Lung (tissue), 17 donors: ENCODE measurements at places on chromosomes 1 and 21. TPM values are rescaled to one million over a fixed set of nuclear protein-coding genes. Genes with fewer than 3 reads are reported as not detected.

Gene SDC3
- total RNA-seq, result 41.8 TPM

Gene PADI4
- total RNA-seq, result 16.0 TPM

Gene IRF6
- total RNA-seq, result 29.2 TPM

Gene PADI2
- total RNA-seq, result 2.1 TPM

Gene C1orf21
- 59.9 TPM for total RNA-seq

Gene SPRR2E
- not detected for total RNA-seq

Gene S100A14
- 150 TPM for total RNA-seq

Gene LIN28A
- total RNA-seq, result not detected

Gene MRPS15
- total RNA-seq, result 30.7 TPM

- no peak overlapping the region for H3K4me3 ChIP-seq
- no peaks in the 10 kb centered on the region for H3K27me3 ChIP-seq
- peak; percentile 67 for DNase-seq
- no peaks in the 10 kb centered on the region for H3K36me3 ChIP-seq
These were observed 200.8 kb downstream of the RHOU start for GRCh38 chr1:228935855-228936727.

GRCh38 chr1:209218981-209219380, 364.5 kb upstream of the CAMK1G start:
- no peak overlapping the region for H3K27ac ChIP-seq
- no peaks in the 10 kb centered on the region for H3K36me3 ChIP-seq
- peaks cover 15% of the 10 kb centered on the region for H3K4me1 ChIP-seq

GRCh38 chr1:230270185-230270558, 156.0 kb downstream of the PGBD5 start:
- H3K4me3 ChIP-seq, result no peak overlapping the region
- DNase-seq, result no peak
- H3K36me3 ChIP-seq, result peaks cover 3% of the 10 kb centered on the region

DNA sequence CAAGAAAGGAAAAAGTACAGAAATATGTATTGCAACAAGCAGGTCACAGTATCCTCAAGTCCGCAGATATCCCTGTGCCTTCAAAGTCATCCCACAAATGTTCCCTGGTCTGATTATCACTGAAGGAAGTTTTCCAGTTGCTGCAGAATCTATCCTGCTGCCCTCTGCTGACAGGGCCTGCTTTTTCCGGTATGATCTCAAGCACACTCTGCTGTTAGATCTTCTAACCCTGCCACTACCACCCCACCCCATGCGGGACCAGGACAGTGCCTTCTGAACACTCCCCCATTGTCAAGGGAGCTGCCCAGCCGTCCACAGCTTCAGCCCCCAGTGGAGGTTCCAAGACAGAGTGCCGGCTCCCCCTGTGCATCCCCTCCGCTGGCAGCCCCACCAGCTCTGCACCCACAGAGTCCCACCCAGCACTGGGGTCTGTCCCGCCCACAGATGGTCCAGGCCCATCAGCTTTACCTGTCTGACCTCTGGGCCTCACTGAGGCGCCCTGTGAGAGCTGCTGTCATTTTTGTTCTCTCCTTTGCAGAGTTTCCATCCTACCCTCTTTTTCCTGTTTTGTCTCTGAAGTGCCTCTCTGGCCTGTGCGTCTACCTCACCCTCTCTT, 27.9 kb downstream of the FAM163A start:
- no peaks in the 10 kb centered on the region for H3K4me1 ChIP-seq
- no peaks in the 10 kb centered on the region for H3K36me3 ChIP-seq
- no peak overlapping the region for H3K27ac ChIP-seq
- no peaks in the 10 kb centered on the region for H3K27me3 ChIP-seq

- no peaks in the 10 kb centered on the region for H3K36me3 ChIP-seq
- no peak within 1 kb of the TSS for H3K27ac ChIP-seq
- H3K4me3 ChIP-seq, result no peak within 1 kb of the TSS
- H3K4me1 ChIP-seq, result no peaks in the 10 kb centered on the region
- DNase-seq, result no peak
- no peaks in the 10 kb centered on the region for H3K27me3 ChIP-seq
These were observed at the start of gene DMRTB1 for GRCh38 chr1:53459321-53460175. Gene DMRTB1 (plus strand): TSS chr1:53459399. CDS start chr1:53459454, 55 bp downstream.

- H3K27ac ChIP-seq, result no peak overlapping the region
- DNase-seq, result no peak
- no peak overlapping the region for H3K4me3 ChIP-seq
- H3K36me3 ChIP-seq, result no peaks in the 10 kb centered on the region
These were observed 14.0 kb upstream of the TIPRL start for GRCh38 chr1:168164771-168165170.

DNA sequence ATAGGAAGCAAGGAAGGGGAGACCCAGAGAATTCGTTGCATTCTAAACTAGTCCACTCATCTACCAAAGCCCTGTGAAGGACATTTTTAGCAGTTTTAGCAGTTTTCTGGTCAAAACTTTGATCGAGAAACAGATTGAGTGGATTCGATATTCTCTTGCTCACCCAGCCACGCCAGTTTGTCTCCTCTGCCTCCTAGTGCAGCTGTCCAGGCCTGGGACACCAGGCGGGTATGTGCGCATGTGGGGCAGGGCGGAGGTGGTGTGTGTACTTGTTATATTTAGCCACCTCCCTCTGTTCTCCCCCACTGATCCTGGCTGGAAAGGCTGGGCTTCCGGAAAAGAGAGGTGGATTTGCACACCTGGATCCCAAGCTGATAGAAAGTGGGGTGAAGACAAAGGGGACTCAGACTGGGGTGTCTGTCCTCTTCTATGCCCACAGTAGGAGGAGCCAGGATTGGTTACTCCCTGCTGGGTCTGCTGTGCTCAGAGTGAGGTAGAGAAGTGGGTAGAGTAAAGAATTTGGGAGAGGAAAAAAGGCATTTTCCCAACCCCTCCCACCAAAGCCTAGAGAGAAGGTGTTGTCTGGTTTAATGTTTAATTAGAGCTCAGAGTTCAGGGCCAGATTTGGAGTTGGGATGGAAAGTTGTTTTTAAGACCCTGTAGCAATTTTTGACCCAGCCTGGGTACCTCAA, 3.8 kb downstream of the LMNA start:
- peak overlapping the region; percentile 75 for H3K27ac ChIP-seq
- peaks cover 11% of the 10 kb centered on the region for H3K36me3 ChIP-seq
- no peak for DNase-seq
- peak overlapping the region; percentile 1 for H3K4me3 ChIP-seq
- no peaks in the 10 kb centered on the region for H3K27me3 ChIP-seq

DNA sequence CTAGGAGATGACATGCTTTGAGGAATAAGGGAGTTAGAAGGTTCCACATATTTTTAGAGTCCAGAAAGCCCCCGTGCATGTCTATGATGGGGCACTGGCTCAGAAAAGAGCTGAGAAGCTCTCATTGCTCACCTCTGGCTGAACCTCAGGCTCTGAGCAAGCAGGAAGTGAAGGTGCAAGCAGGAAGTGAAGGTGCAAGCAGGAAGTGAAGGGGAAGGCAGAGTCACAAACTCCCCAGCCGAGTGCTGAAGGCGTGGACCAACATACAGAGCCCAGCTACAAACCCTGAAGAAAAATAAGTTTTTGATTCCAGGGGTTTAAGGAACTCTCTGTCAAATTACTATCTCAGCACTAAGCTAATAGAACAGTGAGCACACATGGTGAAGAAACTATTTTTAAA, 7.0 kb downstream of the KRTAP10-8 start:
- no peaks in the 10 kb centered on the region for H3K27me3 ChIP-seq
- no peaks in the 10 kb centered on the region for H3K4me1 ChIP-seq
- H3K27ac ChIP-seq, result no peak overlapping the region

DNA sequence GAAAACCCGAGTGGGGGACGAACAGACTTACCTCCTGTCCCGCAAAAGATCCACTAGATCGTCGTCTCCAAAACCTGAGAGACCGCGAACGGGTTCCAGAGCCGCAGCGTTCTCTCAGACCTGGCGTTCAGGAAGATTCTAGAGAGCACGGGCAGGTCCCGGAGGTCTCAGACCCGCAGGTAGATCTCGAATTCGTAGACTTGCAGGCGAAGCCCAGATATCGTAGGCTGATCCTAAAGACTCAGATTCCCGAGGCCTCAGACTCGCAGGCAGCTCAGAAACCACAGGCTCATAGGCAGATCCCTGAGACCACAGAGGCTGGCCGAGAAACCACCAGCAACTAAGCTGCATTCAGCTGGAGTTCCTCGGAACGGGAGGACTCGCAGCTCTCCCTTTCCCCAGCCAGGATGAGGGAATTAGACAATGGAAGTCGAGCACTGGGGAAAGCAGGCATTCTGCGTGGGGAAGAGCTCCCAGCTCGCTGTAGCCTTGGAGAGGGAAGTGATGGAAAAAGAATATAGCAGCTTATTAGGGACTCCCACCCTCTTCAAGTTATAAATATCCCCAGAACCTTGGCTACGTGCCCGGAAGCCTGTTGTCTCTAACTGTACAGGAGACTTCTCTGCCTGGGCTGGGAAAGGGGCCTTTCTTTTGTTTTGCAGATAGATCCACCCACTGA, at the start of gene ZNF436:
Gene ZNF436 (minus strand): TSS at position 502 of the 679 bp plus-strand sequence. CDS start 1,831 bp downstream, outside the sequence.
- DNase-seq, result peak; percentile 98
- H3K27me3 ChIP-seq, result no peaks in the 10 kb centered on the region

DNA sequence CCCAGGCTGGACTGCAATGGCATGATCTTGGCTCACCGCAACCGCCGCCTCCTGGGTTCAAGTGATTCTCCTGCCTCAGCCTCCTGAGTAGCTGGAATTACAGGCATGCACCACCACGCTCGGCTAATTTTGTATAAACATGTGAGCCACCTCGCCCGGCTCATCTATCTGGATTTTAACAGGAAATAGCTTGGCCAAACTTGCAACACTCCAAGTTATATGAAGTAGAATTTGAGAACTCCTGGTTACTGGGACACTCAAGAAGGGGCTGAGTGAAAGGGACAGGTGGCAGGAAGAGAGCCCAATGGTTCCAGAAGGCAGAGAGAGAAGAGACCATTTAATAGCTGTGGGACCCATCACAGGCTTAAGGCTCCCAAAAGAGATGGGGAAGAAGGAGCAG, 2.9 kb upstream of the GPX7 start:
- H3K4me1 ChIP-seq, result peaks cover 14% of the 10 kb centered on the region
- no peak overlapping the region for H3K4me3 ChIP-seq
- H3K27ac ChIP-seq, result no peak overlapping the region
- H3K27me3 ChIP-seq, result no peaks in the 10 kb centered on the region

- DNase-seq, result no peak
- no peak overlapping the region for H3K27ac ChIP-seq
- H3K4me3 ChIP-seq, result no peak overlapping the region
- H3K27me3 ChIP-seq, result no peaks in the 10 kb centered on the region
These were observed 44.8 kb upstream of the CACYBP start for GRCh38 chr1:174954671-174955669.
